T-helper 2 cell (primary cell): ENCODE measurements at places on chromosomes 7 and 10.

DNA sequence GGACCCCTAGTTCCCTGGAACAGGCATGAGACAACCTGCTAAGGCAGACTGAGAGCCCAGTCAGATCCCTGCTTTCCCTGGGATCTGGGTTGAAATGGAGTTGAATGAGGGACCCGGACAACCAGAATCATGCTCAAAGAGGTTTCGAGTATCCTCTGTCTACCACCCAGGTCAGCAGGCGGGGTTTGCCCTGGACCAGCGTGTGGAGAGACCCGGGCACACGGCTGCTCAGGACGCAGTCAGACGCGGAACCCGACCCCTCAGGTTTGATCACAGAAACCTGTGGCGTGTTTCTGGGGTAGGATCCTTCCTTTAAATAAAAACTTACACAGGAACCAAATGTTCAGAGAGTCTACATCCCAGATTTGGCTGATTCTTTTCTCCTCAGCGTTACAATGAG is 330.6 kb downstream of the PTPRN2 start:
- no peak for DNase-seq

GRCh38 chr10:33791272-33791660 is 456.8 kb upstream of the NRP1 start:
- DNase-seq, result no peak

DNA sequence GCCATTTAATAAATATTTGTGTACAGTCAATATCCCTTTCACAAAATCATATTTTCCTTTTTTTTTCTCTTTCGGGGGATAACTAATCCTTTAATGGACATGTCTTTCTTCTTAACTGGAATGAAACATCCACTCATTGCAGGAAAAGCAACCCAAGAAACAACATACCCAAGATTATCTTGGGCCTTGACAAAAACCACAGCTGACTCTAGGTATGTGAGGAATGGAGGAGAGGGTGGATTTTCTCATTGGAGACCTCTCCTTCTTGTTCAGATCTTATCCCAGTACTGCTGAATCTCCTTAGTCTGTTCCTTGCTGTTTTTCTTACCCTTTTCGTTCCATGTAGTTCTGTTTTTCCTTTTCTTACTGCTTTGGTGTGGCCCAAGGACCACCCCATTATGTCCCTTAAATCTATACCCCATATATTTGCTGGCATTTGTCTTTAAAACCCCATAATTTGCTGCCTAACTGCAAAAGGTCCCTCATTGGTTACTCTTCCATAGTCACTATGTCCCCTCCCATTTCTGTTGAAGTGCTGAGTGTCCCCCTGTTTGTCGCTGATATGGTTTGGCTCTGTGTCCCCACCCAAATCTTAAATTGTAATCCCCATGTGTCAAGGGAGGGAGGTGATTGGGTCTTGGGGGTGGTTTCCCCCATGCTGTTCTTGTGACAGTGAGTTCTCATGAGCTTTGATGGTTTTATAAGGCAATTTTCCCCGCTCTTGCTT is 6.8 kb upstream of the CDK6 start:
- DNase-seq, result no peak

DNA sequence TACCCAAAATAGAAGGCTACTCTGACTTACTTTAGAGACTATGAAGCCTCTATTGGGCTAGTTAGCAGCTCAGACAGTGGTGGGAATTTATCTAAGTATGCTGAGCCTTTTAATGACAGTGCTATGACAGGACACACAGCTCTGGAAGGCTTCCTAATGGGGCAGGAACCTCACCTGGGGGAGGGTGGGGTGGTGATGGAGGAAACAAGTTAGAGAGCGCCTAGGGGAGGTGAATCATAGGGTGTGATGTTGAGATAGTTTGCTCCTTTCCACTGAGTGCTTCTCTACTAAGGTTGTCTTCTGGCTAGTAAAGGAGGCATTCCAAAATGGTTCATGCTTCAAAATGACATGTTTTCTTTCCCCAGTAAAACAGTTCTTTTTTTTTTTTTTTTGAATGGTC is 42.1 kb downstream of the PPP1R9A start:
- DNase-seq, result no peak

- no peak for DNase-seq
Measured at GRCh38 chr10:30051220-30051619, 8.2 kb downstream of the JCAD start.

GRCh38 chr10:106252541-106252940 is 912.0 kb downstream of the SORCS1 start:
- DNase-seq, result no peak

- no peak for DNase-seq
Measured at GRCh38 chr10:127046975-127047877, 142.0 kb downstream of the DOCK1 start.

GRCh38 chr7:53940483-53940882 is 601.7 kb upstream of the VSTM2A start:
- no peak for DNase-seq

- DNase-seq, result no peak
Measured at GRCh38 chr7:45978731-45979211, 57.7 kb upstream of the IGFBP3 start.

DNA sequence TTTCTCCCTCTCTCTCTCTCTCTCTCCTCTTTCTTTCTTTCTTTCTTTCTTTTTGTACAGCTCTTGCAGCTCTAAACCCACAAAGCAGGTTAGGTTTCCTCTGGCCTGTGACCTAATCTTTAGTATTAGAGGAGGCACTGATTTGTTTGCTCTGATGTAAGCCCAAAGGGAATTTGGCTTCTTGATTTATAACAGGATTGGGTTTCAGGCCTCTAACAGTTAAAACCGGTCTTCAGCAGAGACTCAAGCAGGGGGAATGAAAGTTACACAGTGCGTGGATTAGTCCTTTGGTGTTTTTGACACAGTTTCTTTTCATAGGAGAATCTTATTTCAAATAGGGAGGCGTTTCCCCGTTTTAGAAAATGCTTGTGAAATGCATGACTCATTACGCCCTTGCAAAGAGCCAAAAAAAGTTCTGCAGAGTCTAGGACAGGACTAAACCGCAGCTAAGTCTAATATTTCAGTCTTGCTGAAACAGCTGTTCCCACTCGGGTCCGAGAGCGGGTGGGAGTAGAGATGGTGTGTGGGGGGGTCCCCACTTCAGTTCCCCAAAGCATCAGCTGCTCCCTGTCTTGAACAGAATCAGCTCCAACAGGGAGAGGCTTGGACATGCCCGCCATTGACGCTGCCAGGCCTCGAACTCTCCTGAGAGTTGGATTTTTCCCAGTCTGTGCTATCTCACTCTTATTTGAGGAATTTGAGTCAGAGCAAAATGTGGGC is 296.5 kb upstream of the PITRM1 start:
- DNase-seq, result no peak

GRCh38 chr10:30070001-30070685 is 10.8 kb upstream of the JCAD start:
- no peak for DNase-seq

- DNase-seq, result no peak
Measured at GRCh38 chr10:113153493-113154102, 203.6 kb downstream of the TCF7L2 start.

DNA sequence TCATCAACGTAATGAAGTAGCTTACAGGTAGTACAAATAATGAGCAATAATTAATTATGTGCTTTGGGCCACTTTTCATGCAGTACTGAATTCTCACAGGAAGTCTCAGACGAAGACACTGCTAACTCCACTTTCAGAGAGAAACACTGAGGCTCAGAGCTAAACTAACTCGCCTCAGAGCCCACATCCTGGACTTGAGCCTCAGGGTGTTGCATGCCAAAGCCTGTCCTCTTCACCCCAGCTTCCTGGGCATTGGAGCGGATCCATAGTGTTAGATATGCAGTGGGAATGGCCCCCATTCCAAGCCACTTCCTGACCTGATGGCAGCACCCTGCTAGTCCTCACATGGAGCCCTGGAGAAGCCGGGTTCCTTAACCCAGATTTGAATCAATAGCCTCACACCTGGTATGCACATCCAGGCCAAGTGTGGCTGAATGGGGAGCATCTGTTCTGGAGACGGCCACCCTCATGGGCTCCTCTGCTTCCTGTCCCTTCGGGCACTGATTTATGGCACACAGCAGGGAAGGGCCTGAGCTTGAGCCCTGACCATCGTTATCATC is 265.1 kb upstream of the ZNF32 start:
- no peak for DNase-seq

DNA sequence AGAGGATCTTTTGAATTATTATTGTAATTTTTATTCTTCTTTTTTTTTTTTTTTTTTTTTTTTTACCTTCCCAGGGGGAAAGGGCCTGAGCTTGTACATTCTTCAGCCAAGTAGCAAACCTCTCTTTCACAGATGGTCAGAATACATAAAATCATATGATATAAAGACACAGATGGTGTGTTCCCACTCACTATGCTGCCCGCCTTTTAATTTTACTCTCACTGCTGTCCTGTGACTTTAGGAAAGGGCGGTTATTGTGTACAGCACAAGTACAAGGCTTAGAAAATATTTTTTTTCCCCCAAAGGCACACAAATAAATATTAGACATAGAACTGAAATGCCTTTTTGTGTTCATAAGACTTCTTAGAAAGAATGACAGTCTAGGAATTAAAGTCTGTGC is 213.6 kb downstream of the RPS24 start:
- no peak for DNase-seq

DNA sequence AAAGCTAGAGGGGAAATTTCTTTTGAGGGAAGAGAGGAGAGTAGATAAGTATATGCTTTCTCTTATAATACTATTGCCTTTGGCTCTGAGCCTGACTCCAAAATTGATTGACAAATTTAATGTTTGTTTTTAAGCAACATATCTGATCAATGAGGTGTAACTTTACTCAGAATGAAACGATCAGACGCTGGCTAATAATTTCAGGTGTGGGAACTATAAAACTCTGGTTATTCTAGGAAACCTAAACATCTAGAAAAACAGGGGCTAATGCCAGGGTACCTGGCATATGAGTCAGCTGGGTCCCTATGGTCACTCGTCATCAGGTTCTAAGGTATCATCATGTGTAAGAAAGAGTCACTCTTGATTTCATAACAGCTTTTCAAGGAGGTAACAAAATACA is 139.7 kb downstream of the ATE1 start:
- DNase-seq, result no peak

GRCh38 chr10:15562116-15562515 is 157.6 kb downstream of the ITGA8 start:
- DNase-seq, result no peak

GRCh38 chr7:7921830-7922229 is 46.8 kb upstream of the GLCCI1 start:
- no peak for DNase-seq

DNA sequence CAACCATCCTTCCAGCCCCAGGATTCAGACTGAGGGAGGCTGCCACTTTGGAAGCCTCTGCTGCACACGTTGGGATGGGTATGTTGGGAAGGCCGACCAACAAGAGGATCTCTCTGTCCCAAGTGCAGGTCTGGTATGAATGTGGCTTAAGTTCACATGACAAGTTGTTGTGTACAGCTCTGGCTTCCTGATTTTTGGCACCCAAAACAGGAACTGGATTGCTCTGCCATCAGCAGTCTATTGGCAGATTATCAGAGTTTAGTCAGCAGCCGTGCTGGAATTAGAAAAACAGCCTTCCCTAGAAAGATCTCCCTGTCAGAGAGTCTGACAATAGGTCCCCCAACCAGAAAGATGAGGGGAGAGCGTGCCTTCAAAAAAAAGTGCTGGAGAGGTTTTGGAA is 66.9 kb downstream of the GOLGA7B start:
- DNase-seq, result no peak

- DNase-seq, result no peak
Measured at GRCh38 chr7:25558605-25559004, 330.3 kb upstream of the NPVF start.

DNA sequence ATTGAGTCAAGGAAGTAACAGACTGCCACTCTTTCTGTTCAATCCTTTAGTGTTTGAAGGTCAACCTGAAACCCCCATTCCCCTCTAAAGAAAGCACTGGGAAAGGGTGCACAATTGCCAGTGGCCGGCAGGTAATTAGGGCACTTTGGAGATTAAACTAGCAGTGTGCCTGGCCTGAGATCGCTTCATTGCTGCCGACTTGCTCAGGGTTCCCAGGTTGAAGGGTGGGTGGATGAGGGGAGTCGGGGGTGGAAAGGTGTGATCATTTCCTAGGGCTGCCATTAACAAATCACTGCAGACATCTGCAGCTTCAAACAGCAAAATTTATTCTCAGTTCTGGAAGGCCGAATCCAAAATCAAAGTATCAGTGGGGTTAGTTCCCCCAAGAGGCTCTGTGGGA is 16.3 kb upstream of the BTBD16 start:
- DNase-seq, result no peak

DNA sequence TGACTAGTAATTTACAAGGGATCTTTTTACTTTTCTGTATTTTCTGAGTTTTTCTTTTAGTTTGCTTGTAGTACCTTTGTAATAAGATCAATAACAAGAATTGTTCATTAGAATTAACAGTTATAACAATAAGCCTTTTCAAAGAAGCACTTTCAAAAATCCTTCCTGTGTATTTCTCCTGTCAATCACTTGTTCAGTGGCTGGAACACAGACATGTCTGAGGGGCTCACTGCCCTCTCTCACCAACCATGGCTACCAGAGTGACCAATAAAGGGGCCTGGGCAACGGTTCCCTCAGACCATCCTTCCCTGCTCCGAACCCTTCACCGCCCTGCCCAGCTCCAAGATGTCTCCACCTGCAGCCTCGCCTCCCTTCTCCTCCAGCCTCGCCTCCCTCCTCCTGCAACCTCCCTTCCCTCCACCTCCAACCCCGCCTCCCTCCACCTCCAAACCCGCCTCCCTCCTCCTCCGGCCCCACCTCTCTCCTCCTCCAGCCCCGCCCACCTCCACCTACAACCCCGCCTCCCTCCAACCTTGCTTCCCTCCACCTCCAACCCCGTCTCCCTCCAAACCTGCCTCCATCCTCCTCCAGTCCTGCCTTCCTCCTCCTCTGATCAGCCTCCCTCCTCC is 353.4 kb downstream of the TNS3 start:
- no peak for DNase-seq

- no peak for DNase-seq
Measured at GRCh38 chr10:60795465-60796202, 17.4 kb downstream of the CDK1 start.

DNA sequence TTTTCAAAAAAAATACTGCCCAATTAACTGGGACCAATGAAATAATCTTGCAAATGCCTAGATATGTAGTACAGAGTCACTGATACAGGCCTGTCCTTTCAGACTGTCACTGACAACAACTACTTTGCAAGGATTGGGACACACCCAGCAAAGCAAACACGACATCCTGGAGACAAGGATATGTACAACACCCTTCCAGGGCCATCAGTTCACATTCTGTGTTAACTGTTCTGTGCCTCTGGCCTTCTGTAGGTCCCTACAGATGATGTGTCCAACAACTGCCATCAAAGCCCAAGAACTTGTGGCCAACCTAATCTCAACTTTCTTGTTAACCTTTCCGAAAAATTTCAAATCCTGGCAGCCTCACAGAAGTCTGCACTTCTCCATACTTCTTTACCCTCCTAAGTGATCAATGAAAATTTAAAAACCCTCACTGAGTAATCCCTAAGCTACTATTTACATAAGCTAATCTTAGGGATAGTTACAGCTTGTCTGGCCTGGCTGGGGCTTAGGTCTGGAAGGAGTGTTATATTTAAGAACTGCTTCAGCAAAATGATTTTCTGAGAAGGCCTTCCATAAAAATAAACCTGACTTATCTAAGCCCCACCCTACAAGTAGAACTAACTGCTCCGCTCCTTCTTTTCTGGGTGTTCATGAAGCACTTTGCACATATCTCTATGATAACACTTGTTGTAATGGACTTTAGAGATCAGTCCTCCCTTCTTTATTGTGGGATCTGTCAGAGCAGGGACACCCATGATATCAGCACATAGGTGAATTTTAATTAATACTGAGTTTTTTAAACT is 21.0 kb downstream of the COBL start:
- DNase-seq, result no peak

GRCh38 chr10:123309731-123310130 is 155.5 kb downstream of the BUB3 start:
- no peak for DNase-seq

- DNase-seq, result no peak
Measured at GRCh38 chr7:2921653-2922347, 77.7 kb upstream of the GNA12 start.
